ENCODE measurements at places on chromosomes 7 and 10.

DNA sequence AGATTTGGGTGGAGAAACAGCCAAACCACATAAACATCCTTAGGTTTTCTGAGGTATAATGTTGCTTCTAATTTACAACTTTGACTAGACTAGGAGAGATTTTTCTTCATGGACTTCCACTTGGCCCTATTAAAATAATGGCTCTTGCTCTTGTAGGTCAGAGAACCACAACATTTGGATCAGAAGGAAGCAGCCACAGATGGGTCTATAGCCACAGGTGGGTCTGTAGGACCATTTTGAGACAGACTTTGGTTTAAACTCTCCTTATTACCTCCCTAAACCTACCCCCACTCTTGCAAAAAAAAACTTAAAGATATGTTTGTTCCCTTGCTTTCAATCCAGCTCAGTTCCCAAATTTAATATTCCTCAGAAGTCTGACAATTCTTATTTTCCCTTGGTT, 1260.8 kb downstream of the GATA3 start:
- DNase-seq = no peak

DNA sequence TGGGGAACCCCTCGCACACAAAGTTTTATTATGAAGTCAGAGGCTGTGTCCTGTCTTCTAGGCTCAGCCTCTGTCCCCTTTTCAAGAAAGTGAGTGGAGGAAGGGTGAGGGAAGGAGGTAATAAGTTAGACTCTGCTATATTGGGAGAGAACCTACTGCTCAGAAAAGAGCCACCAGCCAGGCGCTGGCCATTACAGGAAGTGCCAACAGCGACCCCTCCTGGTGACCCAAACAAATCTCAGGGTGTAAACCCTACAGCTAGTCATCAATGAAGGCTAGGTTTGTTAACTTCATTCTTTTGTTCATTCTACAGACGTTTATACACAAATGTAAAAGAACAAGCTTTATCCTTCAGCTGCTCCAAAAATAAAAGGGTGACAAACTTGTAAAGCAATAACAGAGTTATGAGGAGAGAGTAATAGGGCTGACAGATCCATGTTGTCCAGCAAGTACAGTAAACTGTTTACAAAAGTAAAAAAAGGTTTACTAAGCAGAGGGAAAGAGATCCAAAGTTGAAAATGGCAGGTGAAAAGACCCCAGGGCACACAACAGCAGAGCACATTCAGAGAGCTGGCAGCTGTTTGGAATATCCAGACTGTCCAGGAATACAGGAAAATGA, 82.7 kb downstream of the FAM204A start:
- DNase-seq = no peak

DNA sequence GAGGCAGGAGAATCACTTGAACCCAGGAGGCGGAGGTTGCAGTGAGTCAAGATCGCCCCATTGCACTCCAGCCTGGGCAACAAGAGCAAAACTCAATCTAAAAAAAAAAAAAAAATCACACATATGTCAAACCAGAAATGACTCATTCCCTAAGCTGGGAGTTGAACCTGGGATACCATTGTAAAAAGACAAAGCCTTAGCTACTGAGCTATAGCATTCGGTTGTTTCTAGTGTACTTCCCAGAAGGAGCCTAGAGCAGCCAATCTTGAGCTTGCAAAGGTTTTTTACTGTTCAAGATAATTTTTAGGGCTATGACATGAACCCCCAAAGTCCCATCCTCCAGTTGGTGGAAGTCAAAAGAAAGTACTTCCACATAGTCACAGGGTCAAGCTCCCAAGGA, 87.9 kb downstream of the ZNF467 start:
- DNase-seq = no peak

DNA sequence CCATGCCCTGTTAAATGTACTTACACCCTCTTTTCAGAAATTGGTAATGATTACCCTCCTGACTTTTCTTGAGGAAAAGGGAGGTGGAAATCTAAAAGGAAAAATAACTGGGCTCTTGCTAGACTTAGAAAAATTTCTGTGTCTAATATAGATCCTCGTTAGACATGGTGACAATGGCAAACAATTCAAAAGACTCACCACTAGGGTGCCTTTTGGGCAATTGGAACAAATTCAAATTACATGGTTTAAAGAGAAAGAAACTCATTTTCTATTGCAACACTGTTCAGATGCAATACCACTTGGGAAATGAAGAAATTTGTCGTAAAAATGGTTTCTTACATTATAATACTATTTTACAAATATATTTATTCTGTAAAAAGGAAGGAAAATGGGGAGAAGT, 950.1 kb downstream of the GRM8 start:
- no peak for DNase-seq

Data from activated CD8-positive, alpha-beta memory T cell treated with anti-CD3 and anti-CD28 coated beads for 1 hour (primary cell).